ENCODE measurements at places on chromosomes 2 and 18. TPM values are rescaled to one million over a fixed set of nuclear protein-coding genes. Genes with fewer than 3 reads are reported as not detected.

- peak; percentile 21 for DNase-seq
Observed at GRCh38 chr2:70645733-70646419, 92.2 kb upstream of the TGFA start.

DNA sequence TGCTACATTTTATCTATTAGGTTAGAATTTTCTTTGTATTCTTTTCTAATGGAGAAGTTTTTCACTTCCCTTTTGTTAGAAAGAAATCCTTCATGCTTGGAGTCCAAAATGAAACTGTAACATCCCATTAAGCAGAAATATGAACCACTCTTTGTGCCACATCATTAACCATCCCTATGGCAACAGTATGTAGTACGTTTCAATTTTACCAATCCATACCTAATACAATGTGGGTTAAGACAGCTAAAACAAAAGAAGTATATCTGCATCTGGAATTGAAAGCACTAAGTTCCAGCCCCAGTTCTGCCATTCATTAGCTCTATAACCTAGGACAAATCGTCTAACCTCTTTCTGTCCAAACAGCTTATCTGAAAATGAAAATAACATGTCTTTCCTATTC, 409.2 kb upstream of the SPHKAP start:
- no peak for DNase-seq

- no peak for DNase-seq
Observed at GRCh38 chr2:40827392-40827791, 375.5 kb upstream of the SLC8A1 start.

DNA sequence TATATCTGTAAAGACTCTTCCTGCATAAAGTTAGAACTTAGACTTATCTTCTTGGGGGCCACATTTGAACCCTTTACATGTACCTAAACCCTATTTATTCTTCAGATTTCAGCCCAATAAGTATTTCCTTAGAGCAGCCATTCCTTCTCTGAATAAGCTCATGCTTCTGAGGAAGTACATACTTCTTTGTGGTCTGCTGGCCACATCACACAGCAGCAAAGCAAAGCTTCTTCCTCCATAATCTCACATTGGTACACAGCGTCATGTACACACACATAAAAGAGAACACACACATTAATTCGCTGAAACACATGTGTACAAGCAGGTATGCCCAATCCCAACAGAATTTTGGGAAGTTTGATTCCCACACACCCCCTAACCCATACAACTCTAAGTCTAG, 331.0 kb downstream of the CDH2 start:
- DNase-seq = no peak

DNA sequence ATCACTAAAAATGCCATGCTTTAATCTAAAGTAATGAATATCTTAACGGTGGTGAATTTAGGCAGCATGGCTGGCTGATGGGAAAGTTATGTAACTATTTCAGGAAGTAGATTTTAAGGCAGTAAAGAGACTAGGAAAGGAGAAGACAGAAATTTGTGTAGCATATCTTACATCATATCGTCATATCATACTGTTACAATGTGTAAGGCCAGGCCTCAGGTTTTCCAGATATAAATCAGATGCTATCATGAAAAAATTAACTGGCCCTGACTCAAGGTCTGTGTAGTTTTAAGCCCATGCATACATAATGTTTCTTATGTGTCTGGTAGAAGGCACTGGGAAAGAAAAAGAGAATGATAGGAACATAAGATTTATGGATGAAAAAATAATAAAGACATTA, 8.9 kb upstream of the FAP start:
- no peak for DNase-seq

The KLHL30 gene
- total RNA-seq = not detected

DNA sequence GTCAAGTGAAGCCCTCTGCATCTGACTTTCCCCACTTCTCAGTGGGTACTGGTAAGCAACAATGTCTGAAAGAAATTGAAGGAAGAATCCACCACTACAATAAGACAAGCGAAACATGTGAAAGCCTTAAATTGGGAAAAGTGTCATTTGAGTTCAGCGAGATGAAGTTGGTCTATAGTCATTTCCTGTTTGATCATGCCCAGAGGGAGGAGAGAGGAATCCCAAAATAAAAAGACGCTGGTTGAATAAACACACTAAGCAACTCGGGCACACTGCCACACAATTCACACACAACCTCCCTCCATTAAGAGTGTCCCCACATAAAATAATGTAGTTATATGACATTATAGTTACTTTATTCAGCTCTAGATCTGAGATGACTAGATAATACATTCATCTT, 166.1 kb downstream of the CBLN2 start:
- peak; percentile 7 for DNase-seq

The TSPYL6 gene
- total RNA-seq = not detected

The CNGA3 gene
- not detected for total RNA-seq

The ONECUT2 gene
- total RNA-seq = 0.03 TPM

DNA sequence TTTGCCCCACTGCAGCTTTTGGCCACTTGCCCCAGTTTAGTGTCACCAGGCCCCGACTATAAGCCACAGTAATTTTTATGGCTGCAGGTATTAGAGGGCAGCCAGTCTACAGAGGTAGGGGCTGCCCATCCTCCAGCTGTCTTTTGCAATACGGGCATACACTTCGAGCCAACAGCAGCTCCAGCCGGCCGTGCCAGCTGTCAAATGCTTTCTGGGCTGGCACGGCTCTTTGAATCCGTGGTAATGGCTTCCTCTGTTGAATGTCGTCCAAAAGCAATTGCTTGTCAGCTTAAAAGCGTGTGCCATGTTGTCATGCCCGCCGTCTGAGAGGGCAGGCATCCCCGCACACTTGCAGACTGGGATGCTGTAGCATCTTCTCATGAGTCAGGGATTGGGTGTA, 41.3 kb downstream of the BCL2L11 start:
- DNase-seq = no peak

GRCh38 chr2:15579641-15580040, 12.0 kb upstream of the DDX1 start:
- DNase-seq = peak; percentile 78

The MGAT5 gene
- 37.5 TPM for total RNA-seq

GRCh38 chr18:13452871-13453680, 234.5 kb downstream of the LDLRAD4 start:
- no peak for DNase-seq

GRCh38 chr2:141515931-141516330, 614.9 kb downstream of the LRP1B start:
- no peak for DNase-seq
